ENCODE measurements at places on chromosomes 5 and 9. TPM values are rescaled to one million over a fixed set of nuclear protein-coding genes. Genes with fewer than 3 reads are reported as not detected.

Gene HNRNPH1
- 207 TPM for total RNA-seq

Gene SH3TC2
- total RNA-seq = 9.4 TPM

Gene ALAD
- total RNA-seq = 75.6 TPM

Gene GAPVD1
- total RNA-seq = 33.4 TPM

Gene PAIP1
- total RNA-seq = 129 TPM

Gene PCDHGB5
- 6.0 TPM for total RNA-seq

Gene F2RL2
- total RNA-seq = 0.22 TPM

Gene IFNA21
- total RNA-seq = not detected

Gene FUT7
- not detected for total RNA-seq

Gene PKD2L2
- 0.16 TPM for total RNA-seq

Gene CEL
- total RNA-seq = 1.9 TPM

- DNase-seq = no peak
These were observed 42.1 kb downstream of the UBQLN1 start for GRCh38 chr9:83665580-83666200.

DNA sequence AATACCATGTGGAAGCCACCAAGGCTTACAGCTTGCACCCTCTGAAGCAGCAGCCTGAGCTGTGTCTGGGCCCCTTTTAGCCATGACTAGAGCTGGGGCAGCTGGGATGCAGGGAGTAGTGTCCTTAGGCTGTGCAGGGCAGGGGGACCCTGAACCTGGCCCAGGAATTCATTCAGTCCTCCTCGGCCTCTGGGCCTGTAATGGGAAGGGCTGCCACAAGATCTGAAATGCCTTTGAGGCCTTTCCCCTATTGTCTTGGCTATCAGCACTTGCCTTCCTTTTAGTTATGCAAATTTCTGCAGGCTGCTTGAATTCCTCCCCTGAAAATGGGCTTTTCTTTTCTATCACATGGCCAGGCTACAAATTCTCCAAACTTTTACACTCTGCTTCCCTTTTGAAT is 9.0 kb downstream of the GPR150 start:
- DNase-seq = no peak

DNA sequence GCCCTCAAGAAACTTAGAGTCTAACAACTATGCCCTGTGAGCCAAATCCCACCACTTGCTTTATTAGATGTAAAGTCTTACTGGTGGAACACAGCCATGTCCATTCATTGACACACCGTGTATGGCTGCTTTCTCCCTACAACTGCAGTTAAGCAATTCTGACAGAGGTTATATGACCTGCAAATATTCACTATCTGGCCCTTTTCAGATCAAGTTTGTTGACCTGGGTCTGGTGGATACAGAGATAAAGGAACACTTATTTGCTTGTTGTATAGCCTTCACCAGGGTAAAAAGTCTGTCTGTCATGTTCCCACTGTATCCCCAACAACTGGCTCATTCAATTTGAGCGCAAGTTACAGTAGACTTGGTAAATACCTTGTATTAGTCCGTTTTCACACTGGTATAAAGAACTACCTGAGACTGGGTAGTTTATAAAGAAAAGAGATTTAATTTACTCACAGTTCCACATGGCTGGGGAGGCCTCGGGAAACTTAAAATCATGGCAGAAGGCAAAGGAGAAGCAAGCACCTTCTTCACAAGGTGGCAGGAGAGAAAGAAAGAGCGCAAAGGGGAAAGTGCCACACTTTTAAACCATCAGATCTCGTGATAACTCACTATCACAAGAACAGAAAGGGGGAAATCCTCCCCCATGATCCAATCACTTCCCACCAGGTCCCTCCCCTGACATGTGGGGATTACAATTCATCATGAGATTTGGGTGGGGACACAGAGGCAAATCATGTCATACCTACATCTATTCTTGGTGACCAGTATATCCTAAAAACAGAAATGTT is 27.9 kb downstream of the DEPDC1B start:
- DNase-seq = no peak

- no peak for DNase-seq
These were observed 8.0 kb upstream of the SEMA4D start for GRCh38 chr9:89505911-89506310.

DNA sequence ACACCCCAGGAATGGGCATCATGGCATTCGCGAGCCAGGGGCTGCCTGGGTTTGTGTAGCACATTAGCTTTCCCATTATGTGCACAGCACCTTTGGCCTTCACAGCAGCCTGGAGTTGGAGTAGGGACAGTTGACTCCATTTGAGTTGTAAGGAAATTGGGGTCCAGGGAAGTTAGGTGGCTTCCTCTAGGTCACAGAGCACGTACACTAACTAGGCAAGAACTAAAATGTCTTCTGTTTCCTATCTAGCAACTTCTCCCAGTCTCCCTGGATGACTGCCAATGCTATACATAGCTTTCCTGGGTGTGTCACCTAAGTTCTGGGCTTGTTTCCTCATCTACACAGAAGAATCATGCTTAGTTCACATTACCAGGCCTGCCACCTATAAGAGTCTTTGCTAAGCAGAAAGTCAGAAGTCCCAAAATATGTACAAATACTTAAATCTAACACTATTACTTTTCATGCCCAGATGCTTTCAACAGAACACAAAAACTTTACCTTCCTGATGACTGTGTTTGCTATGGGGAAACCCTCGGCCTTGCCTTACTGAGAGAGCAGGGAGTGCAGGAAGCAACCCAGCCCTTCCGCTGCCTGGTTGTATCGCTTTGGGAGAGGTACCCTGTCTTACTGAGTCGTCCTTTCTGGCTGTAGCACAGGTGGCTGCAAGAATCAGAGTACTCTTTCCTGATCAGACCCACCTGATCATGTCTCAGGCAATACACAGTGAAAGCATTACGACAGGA is 12.0 kb downstream of the MACROH2A1 start:
- no peak for DNase-seq

GRCh38 chr9:95090871-95091577 is 226.5 kb downstream of the FANCC start:
- DNase-seq = no peak

GRCh38 chr9:89425024-89425805 is 72.7 kb downstream of the SEMA4D start:
- no peak for DNase-seq

GRCh38 chr9:68505681-68506409 is 34.8 kb downstream of the TMEM252 start:
- no peak for DNase-seq

- DNase-seq = no peak
These were observed 150.0 kb upstream of the GDNF start for GRCh38 chr5:37989884-37990283.

DNA sequence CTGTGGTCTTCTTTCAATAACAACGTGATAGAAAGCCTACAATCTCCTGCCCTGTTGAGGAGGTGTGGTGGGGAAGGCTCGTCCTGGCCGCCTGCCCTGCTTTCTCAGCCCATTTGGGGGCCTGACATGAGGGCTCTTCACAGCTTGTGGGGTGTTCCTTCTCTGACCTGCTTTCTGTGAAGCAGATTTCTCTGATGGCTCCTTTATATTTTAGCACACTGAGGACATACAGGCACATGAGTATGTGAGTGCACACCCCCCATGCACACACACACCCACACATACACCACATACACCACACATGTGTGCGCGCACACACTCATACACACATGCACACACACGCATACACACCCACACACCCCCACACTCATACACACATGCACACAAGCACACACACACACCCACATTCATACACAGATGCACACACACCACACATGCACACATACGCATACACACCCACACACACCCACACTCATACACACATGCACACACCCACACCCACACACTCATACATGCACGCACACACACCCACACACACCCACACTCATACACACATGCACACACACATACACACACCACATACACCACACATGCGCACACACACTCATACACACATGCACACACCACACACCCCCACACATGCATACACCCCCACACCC is 117.5 kb downstream of the COL5A1 start:
- no peak for DNase-seq

DNA sequence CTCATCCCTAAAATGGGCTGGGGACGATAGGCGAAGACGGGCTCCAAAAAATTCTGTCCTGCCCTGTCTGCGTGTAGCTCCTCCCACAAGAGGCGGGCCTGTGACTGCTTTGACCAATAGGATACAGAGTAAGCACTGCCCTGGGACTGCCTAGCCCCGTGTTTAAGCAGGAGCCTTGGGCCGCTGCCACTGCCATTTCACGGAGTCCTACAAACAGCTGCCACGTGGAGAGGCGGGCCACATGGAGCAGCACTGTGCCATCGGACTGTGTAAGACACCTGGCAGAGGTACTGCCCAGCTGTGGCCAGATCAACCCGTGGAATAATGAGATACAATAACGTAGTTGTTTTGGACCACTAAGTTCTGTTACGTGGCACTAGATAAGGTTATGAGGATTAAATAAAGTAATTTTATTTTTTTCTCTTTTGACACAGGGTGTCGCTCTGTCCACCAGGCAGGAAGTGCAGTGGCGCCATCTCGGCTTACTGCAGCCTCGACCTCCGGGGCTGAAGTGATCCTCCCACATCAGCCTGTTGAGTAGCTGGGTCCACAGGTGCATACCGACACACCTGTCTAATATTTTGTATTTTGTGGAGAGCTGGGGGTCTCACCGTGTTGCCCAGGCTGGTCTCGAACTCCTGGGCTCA is 87.2 kb downstream of the LMNB1 start:
- no peak for DNase-seq

DNA sequence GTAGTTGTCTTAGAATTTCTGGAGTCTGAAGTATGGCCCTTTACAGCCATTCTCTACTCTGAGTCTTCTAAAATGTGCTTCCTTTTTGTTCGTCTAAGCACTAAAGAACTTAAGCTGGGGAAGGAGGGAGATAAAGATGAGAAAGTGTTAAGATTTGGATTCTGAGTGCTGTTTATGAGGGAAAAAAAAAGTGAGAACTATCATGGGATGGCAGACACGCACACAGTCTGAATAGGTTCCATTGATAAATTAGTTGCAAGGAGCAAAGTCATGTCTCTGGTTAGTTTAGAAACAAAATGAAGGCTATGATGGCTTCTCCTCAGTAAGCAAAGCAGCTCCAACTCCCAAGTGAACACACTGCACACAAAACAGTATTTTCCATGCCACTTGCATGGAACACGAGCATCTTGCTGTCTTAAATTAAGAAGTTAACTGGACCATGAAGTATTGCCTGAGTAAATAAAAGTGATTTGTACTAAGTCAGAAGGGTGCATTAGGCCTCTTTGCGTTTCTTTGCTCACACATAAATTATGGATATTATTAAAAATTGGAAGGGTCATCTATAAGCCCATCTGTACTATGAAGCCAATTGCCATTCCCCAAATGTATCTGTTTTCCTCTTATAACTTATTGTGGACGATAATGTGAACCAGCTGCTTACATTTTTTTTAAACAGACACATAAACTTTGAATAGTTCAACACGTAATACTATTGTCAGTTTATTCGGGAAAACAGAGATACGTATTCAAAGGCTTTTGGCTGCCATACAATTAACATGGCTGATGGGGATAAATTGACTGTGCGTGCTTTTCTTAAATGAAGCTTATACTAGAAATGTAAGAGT is 199.3 kb downstream of the SGCD start:
- no peak for DNase-seq

DNA sequence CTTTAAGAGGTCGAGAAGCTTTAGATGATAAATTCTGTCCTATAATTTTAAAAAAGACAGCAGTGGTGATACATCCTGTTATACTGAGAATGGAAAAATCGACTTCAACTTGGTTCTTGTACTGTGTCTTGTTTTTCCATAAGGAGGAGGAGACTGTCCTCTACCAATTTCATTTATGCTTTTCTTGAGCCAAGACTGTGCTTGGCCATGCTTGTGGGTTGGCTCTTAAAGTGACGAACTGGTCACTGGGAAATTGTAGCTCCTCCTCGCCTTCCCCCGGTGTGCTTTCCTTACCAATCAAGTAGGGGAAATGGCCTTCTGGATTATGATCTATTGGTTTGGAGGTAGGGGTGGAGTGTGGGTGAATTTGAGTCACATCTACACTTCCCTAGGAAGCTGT is 67.1 kb upstream of the HSPB3 start:
- no peak for DNase-seq

DNA sequence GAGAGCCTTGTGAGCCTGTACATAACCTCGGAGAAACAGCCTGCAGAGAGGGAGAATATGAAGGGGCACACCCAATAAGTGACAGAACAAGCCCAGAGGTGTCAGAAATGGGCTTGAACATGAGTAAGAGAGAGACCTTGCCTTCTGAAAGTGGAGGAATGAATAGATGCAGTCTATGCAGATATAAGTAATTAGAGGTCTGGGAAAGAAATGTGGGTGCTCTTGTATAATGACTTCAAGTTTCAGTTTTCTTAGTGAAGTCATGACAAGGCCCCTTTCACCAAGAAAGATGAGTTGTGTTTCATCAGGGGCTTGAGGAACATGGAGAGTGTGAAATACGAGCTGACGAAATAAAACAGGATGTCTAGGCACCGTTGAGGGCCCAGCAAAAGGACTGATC is 15.1 kb downstream of the GRAMD2B start:
- DNase-seq = no peak

DNA sequence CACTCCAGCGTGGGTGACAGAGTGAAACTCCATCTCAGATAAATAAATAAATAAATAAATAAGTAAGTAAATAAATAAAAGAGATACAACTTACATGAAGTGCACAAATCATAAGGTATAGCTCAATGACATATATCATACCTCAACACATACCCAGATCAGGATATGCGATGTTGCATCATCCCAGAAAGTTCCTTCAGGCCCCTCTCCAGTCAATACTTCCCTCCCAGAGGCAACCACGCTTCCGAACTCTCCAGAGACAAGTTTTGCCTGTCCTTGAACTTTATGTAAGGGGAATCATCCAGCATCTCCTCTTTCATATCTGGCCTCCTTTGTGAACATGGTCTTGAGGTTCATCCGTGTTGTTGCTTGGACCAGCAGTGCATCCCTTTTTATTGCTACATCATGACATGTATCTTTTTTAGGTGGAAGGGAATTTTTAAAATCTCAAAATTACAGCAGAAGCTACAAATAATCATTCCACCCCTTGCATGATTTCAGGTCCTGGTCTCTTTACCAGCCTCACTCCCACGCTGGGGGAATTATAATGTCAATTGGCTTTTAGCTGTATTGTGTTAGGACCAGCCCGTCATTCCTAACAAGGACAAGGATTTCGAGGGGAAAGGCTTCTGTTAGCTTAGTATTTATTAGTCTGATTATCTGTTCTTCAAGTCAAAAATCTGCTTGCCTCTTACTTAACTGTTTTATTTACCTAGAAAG is 32.9 kb upstream of the AOPEP start:
- DNase-seq = no peak

DNA sequence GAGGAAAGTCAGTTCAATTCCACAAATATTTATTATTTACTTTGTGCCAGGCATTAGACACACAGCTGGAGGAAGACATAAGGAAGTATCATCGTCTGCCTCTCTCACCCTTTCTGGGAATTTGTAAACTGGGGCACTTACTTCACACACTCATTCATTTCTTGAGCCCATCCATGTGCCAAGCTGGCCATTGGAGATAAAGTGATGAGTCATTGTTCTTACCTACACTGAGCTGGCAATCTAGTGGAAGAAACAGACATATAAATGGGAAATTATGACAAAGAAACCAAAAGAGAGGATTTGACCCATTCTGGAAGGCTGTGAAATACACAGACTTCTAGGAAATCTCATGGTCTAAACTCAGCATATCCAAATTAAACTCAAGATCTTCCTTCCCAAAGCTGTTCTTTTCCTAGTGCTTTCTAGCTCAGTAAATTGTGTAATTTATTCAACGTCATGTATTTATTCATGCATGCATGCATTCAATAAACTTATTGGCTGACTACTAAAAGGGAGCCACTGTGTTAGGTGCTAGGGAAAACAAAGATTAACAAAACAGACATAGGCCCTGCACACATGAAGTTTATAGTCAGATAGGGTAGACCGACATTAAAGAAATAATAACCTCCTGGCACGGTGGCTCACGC is 65.3 kb downstream of the SH3RF2 start:
- DNase-seq = no peak

All from left ventricle myocardium inferior (tissue), 1 donor.